ENCODE measurements at places on chromosomes 12 and 14.

DNA sequence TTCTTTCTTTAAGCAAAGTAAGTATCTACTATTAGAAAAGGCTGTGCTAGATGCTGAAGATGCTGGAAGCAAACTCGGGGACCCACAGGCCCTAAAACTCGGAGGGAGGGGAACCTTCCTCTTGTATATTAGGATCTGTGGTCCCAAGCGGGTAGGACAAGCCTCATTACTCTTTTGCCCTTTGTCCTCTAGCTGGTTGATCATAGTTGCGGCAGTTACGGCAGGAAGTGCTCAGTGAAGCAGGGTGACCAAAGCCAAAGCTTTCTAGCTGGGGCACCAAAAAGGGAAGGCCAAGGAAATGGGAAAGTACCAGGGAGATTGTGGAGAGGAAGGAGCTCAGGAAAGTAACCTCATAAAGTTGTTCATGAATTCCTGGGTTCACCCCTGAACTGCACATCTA is 76.3 kb downstream of the SCFD1 start:
- DNase-seq, result no peak

- no peak for DNase-seq
These were observed 530 bp downstream of the APAF1 start for GRCh38 chr12:98645572-98646067.

- DNase-seq, result no peak
These were observed 54.4 kb downstream of the ARL6IP4 start for GRCh38 chr12:123034865-123035264.

- DNase-seq, result peak; percentile 34
These were observed 62.0 kb upstream of the SYT1 start for GRCh38 chr12:78802593-78802992.

DNA sequence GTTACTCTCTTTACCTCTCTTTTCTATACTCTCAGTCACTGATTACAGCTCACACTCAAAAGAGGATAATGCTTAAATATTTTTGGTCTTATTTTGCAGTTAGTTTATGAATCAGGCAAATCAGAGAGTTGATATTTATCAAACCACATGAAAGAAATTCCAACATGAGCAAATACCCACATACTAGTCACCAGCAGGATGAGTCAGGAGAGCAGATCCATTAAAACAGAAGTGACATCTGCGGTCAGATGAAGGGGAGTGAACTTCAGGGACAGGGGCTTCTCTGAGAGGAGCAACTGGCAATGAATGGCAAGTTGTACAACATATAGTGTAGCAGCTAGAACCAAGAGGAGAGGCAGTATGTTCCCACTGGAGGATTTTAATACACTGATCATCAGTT is 258.7 kb downstream of the SYT10 start:
- DNase-seq, result no peak

DNA sequence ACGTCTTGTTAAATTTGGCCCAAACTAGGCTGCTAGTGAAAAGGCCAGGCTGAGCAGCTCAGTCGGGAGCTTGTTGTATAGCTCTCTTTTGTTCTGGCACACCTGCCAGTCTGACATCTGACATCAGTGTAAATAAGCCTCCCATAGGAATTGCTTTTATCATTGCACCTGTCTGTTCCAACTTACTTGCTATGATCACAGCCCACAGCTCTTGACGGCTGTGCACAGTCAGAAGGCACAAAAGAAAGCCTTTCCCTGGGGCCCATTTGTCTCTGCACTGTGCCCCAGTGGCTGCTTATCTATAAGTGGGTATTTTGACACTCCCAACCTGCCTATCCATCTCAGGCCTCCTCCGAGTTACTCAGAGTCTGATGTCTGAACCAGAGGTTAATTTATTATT is 324.5 kb downstream of the NUAK1 start:
- DNase-seq, result peak; percentile 95
